ENCODE measurements at places on chromosomes 3 and 15.

GRCh38 chr3:59876533-59877062, 826.8 kb upstream of the CFAP20DC start:
- DNase-seq = no peak

- no peak for DNase-seq
Measured at GRCh38 chr3:127682561-127682960, 9.8 kb downstream of the ABTB1 start.

- DNase-seq = no peak
Measured at GRCh38 chr15:61571026-61571425, 341.9 kb upstream of the RORA start.

DNA sequence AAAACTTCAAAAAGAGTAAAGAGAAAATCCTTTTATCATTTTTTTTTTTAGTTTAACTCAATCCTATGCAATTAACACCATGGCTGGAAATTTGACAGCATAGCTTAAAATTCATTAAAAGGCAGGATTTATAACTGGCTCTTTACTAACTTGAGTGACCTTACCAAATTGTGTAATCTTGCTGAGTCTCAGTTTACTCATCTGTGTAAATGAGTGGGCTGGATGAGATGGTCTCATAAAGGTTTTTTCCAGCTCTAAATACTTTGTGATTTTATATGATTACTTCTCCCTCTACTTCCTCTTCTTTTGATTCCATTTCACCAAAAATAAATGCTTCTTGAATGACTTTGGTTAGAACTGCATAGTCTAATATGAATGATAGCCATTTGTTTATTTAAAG, 234.9 kb upstream of the SATB1 start:
- no peak for DNase-seq

GRCh38 chr15:38325648-38325990, 73.0 kb downstream of the SPRED1 start:
- no peak for DNase-seq
